Activated B cell treated with CpG ODN at 0.5 μM for 24 hours (primary cell): ENCODE measurements at places on chromosomes 3 and 15. TPM values are rescaled to one million over a fixed set of nuclear protein-coding genes. Genes with fewer than 3 reads are reported as not detected.
A peak's percentile ranks its signal among the peaks of the same experiment; 100 is the strongest.

SCAMP5 gene
- total RNA-seq: 0.44 and 0.62 TPM in 2 replicates

SUCNR1 gene
- not detected in 2 replicates for total RNA-seq

GRCh38 chr3:143526011-143526545 is 322.2 kb downstream of the SLC9A9 start:
- H3K27me3 ChIP-seq: no peaks in the 10 kb centered on the region
- H3K4me3 ChIP-seq: no peak overlapping the region
- no peak for DNase-seq
- peaks cover 2% of the 10 kb centered on the region for H3K36me3 ChIP-seq
- peaks cover 58% of the 10 kb centered on the region for H3K4me1 ChIP-seq

- H3K27me3 ChIP-seq: no peaks in the 10 kb centered on the region
- H3K27ac ChIP-seq: no peak overlapping the region
- no peaks in the 10 kb centered on the region for H3K36me3 ChIP-seq
Measured at GRCh38 chr3:61924090-61924735, 362.8 kb downstream of the PTPRG start.

DNA sequence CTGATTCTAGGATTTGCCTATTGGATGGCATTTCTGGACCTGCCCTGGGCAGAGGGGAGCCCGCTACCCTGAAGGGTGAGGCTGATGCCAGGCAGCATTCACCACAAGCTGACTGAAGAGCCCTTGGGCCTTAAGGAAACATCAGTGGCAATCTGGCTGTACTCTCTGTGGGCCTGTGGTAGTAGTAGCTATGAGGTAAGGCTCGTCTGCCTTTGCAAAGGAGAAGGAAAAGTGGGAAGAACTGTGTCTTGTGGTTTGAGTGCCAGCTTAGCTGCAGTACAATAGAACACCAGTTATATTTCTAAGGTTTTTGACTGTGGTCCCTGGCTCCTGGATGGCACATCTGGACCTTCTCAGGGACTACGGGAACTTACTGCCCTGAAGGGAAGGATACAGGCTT is 51.5 kb downstream of the SPTSSB start:
- no peak overlapping the region for H3K4me3 ChIP-seq
- H3K27ac ChIP-seq: no peak overlapping the region
- no peak for DNase-seq
- no peaks in the 10 kb centered on the region for H3K4me1 ChIP-seq

DNA sequence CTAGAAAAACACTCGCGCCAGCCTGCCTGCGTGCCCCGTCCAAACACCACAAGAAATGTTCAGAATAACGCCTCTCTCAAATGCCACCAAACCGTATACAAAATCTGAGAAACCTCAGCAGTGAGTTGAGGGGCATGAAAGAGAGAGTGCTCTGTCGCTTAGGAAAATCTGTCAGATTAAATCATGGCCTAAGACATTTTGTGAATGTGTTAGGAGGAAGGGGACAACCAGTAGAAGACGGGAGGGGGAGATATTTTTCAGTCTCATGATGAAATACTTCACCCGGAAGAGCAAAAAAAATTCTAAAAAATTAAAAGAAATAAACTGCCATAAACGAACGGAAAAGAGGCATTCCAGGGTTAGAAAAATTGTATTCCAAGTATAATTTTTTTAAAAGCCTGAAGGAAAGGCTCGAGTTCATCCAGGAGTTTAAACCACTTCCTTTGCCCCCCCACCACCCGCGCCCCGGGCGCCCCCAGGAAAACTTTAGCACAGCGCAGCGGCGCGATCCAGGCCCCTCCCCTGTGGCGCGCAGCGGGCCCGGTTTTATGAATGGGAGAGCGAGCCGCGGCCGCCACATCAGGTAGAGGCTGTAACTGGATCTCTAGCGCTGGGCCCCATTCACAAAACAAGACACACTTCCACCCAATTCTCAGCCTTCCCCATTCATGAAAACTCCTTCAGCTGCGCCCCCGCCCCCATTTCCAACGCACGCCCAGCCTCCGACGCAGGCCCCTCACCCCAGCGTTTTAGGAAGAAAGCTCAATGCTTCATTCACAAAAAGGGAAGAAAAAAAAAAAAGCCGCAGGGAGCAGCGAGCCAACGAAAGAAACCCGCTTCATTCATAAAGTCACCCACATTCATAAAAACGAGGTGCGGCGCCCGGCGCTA is 1.4 kb downstream of the ETV5 start:
- peak; percentile 46 for DNase-seq
- no peaks in the 10 kb centered on the region for H3K36me3 ChIP-seq

GRCh38 chr3:79766496-79767193 is 1.2 kb downstream of the ROBO1 start:
- H3K36me3 ChIP-seq: no peaks in the 10 kb centered on the region
- H3K27ac ChIP-seq: no peak overlapping the region
- H3K4me3 ChIP-seq: no peak overlapping the region
- H3K27me3 ChIP-seq: peaks cover 2% of the 10 kb centered on the region
- DNase-seq: no peak
- no peaks in the 10 kb centered on the region for H3K4me1 ChIP-seq

DNA sequence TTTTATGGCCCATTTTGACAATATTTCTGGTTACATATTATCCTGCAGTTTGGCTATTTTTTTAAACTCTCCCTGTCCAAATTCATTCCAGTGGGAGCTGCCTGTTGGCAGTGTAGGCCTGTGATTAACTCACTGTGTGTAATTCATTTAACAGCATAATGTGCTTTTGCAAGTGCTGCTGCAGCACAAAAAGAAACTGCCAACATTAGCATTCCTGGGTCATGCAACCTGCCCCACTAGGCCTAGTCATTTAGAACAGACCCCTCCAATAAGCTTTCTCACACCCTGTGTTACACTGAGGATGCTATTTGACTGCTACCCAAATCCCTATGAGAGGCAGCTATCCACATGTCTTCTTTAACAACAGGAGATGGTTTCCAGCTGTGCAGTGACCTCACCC is 251.2 kb upstream of the UBE2E2 start:
- DNase-seq: no peak
- H3K36me3 ChIP-seq: no peaks in the 10 kb centered on the region
- H3K4me3 ChIP-seq: no peak overlapping the region

DNA sequence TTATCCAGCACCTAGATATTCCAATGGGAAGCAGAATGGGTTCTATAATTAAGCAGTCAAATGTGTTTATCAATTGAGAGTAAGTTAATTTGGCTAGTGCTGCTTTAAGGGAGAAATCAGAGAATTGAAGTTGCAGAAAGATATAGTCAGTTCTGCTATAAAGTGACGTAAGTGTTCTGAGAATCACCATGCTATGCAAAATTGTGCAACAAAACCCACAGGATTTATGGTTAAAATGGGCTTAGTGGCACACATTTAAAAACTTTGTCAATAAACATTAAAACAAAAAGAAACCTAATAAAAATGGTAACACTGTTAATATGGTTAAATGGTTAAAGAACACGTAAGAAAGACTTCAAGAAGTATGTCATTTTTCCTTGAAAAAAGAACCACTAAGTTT is 74.5 kb downstream of the TMEM108 start:
- DNase-seq: no peak
- H3K4me3 ChIP-seq: no peak overlapping the region

DNA sequence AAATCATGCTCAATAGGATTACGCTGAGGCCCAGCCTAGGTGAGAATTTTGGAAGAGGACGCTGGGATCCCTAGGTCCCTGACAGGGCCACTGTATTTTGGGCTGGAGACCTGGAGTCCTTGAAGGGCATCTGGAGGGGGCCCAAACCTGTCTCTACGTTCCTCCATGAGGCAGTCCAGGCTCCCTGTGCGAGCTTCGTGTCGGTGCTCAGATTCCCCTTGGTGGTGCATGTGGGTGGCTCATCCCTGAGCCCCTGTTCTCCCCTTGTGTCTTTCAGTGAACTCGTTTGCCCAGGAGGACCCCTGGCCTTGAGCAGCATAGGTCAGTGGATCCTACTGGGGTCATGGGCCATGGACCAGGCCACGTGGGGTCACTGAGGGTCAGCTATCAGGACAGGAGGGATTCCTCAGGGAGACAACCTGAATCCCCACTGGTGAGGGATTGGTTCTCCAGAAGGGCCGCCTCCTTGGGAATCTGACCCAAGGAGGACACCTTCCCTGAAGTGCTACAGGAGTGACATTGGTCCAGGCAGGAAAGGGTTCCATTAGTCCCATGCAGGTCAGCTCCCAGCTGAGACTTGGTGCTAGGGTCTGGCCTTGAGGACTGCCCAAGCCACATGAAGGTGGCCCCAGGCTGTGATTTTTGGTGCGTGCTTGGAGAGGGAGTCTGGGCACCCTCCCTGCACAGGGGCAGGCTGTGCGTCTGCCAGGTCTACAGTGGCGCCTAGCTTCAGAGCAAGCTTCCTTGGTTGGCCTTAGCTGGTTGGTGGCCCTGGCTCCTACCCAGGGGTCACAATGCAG is 229.8 kb downstream of the SNRPN start:
- H3K27ac ChIP-seq: no peak overlapping the region
- H3K36me3 ChIP-seq: no peaks in the 10 kb centered on the region
- DNase-seq: no peak
- no peaks in the 10 kb centered on the region for H3K4me1 ChIP-seq
- H3K27me3 ChIP-seq: no peaks in the 10 kb centered on the region

DNA sequence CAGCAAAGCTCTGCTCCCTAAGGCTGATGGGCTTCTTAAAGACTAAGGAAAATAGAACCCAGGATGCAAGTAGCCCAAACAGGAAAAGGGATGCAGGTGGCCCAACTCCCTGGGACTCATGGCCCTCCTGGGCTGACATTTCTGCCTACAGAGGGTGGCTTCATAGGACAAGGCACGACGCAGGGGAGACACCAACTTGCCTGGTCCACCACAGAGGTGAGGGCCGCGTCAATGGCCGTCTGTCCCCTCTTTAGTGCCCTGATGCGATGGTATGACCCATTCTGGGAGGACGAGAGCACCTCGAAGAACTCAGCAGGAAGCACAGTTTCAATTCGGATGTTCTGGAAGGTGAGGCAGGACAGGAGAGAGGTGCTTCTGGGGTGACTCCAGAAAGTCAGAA is 44.0 kb downstream of the NUP210 start:
- no peak overlapping the region for H3K27ac ChIP-seq
- H3K4me1 ChIP-seq: peaks cover 5% of the 10 kb centered on the region
- DNase-seq: no peak
- peaks cover 56% of the 10 kb centered on the region for H3K36me3 ChIP-seq
- H3K4me3 ChIP-seq: no peak overlapping the region

DNA sequence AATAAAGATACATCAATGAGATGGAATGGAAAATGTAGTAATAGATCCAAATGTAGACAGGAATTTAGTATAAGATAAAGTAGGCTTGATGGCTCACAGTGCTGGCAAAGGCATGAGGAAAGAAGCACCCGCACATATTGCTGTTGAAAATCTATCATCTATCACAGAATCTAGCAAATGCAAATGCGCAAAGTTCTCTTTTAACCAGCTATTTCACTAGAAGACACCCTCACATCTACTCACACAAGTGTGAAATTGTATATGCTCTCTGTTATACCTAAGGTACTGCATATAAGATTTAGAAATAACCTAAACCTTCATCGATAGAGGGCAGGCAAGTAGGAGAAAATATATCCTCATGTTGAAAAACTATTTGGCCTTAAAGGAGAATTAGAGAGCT is 756.7 kb upstream of the SEMA6D start:
- no peak overlapping the region for H3K4me3 ChIP-seq
- H3K36me3 ChIP-seq: no peaks in the 10 kb centered on the region
- no peaks in the 10 kb centered on the region for H3K4me1 ChIP-seq
- no peak overlapping the region for H3K27ac ChIP-seq
- no peaks in the 10 kb centered on the region for H3K27me3 ChIP-seq
- DNase-seq: no peak

DNA sequence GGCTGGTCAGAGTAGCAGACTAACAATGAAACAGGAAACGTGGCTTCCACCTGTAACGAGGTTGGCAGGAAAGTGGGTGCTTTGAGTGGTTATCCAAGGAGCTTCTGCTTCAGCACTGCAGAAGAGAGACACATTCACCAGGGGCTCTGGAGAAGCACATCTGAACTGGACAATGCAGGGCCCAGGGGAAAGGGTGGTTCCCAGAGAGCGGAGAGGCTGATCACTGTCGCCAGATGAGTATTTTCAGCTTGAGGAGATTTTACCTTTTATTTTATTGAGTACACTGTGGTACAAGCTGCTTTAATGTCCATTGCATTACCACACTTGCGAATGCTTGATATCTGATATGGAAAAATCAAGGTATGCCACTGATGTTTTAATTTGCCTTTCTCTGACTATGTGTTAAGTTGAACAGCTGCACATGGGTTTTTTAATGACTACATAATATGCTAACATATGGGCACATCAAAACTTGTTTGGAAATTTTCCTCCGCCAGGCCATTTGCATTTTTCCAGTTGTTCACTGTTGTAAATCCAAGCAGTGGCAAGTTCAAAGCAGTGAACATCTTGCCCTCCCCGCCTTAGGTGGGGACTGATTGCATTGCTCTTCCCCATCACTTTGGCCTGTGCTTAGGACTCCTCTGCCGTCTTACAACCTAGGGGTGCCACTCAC is 52.1 kb downstream of the LRTM1 start:
- DNase-seq: no peak
- H3K27me3 ChIP-seq: no peaks in the 10 kb centered on the region
- no peak overlapping the region for H3K27ac ChIP-seq
- no peaks in the 10 kb centered on the region for H3K36me3 ChIP-seq
- no peaks in the 10 kb centered on the region for H3K4me1 ChIP-seq

GRCh38 chr15:67524235-67524634 is 3.3 kb downstream of the C15orf61 start:
- no peak overlapping the region for H3K27ac ChIP-seq
- no peak overlapping the region for H3K4me3 ChIP-seq
- no peaks in the 10 kb centered on the region for H3K27me3 ChIP-seq
- peaks cover 15% of the 10 kb centered on the region for H3K36me3 ChIP-seq

- peaks cover 55% of the 10 kb centered on the region for H3K4me1 ChIP-seq
- H3K27ac ChIP-seq: no peak overlapping the region
- peaks cover 40% of the 10 kb centered on the region for H3K36me3 ChIP-seq
- H3K4me3 ChIP-seq: peak overlapping the region; percentile 44
Measured at GRCh38 chr3:10226293-10226692, 22.0 kb upstream of the TATDN2 start.

GRCh38 chr3:25556447-25556846 is 108.3 kb downstream of the TOP2B start:
- H3K36me3 ChIP-seq: no peaks in the 10 kb centered on the region
- H3K27me3 ChIP-seq: peaks cover 6% of the 10 kb centered on the region
- H3K4me1 ChIP-seq: no peaks in the 10 kb centered on the region
- no peak for DNase-seq
- H3K27ac ChIP-seq: no peak overlapping the region
- H3K4me3 ChIP-seq: no peak overlapping the region

DNA sequence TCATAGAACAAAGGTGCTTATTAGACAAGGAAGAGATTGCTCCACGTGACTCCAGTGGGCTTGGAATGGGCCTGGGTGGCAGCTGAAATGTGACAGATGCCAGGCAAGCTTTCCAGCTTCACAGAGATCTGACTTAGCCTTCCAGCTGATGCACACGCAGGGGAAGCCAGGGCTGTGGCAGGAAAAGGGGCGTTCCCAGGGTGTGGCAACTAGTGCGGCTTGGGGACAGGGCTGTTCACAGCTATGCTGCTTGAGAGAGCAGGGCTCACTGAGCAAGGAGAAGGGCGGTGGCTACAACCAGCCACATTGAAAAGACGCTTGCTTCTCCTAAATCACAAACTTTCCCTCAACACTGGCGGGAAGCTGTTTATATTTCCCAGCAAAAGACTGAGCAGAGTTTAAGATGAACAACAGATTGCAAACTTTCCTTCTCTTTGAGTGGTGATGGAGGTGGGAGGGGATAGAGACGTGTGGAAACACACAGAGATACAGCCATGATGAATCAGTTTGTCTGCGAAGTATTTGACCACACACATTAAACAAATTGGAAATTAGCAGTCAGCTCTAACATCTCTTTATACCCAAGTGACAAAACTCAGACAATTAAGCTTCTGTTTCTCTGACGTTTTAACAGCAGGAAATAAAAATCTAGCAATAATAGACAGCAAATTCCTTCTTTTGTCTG is 127.5 kb downstream of the BDH1 start:
- H3K4me3 ChIP-seq: peak overlapping the region; percentile 42
- H3K27ac ChIP-seq: no peak overlapping the region
- no peak for DNase-seq
- peaks cover 26% of the 10 kb centered on the region for H3K27me3 ChIP-seq
- no peaks in the 10 kb centered on the region for H3K36me3 ChIP-seq
- peaks cover 8% of the 10 kb centered on the region for H3K4me1 ChIP-seq
